CD4-positive, alpha-beta T cell treated with Interleukin-15 for 4 hours (primary cell): ENCODE measurements at places on chromosomes 5 and 9.

GRCh38 chr5:104998572-104998971 is 1436.0 kb upstream of the NUDT12 start:
- DNase-seq: no peak

- no peak for DNase-seq
These were observed 16.4 kb downstream of the TLR4 start for GRCh38 chr9:117720555-117720954.

GRCh38 chr9:114549697-114550330 is 37.8 kb upstream of the ATP6V1G1 start:
- DNase-seq: no peak

GRCh38 chr9:96376891-96377874 is 6.3 kb downstream of the SLC35D2 start:
- no peak for DNase-seq

DNA sequence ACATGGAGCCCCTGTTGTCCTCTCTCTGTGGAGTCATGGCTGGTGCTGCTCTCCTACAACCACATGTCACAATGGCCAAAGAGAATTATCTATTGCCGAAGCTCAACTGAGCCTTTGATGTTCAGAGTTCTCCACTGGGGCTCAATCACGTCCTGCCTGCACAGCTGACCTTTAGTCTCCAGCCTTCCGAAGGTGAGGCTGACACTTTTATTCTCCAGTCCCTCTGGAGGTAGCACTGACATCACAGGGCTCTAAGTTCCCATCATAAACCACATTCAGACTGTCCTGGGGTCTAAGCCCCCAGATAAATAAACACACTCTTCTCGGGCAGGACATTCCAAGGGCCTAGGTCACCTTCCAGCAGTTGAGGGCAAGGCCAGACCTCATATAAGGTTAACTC is 23.4 kb downstream of the ADCY2 start:
- no peak for DNase-seq

DNA sequence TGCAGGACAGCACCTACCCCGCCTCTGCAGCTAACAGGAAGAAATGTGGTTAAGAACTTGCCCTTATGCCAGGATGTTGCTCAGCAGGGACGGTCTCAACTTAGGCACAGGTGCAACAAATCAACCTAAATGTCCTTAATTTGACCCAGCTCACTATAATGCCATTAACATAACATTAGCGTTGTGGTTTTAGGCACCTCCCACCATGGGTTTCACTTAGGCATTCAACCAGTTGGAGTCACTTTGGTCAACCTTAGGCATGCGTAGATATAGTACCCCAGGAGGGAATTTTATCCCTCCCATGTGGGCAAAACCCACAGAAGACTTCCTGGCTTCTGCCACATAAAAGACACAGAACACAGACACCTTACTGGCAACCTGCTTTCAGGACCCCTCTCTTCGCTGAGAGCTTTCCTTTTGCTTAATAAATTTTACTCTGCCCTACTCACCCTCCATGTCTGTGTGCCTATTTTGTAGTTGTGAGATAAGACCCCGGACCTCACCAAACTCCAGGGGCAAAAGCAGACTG is 8.7 kb upstream of the ERAP1 start:
- DNase-seq: peak; percentile 60

GRCh38 chr9:89606624-89607311 is 2.0 kb downstream of the GADD45G start:
- peak; percentile 30 for DNase-seq
